Substantia nigra (tissue), 51 donors: ENCODE measurements at places on chromosomes 7 and 10.

GRCh38 chr10:110151971-110152370 lies 55.4 kb upstream of the MXI1 start:
- no peak for DNase-seq

GRCh38 chr7:23808421-23808820 lies 98.4 kb downstream of the STK31 start:
- no peak for DNase-seq

- DNase-seq = no peak
These were observed 196.9 kb upstream of the RHOBTB1 start for GRCh38 chr10:61140765-61141392.

GRCh38 chr10:28878236-28878970 lies 201.1 kb downstream of the BAMBI start:
- DNase-seq = no peak
